CD4-positive, alpha-beta T cell treated with Interleukin-15 for 1 hour (primary cell): ENCODE measurements at places on chromosomes 1 and 21.

GRCh38 chr21:34890724-34891612 is 158.1 kb downstream of the RUNX1 start:
- no peak for DNase-seq

DNA sequence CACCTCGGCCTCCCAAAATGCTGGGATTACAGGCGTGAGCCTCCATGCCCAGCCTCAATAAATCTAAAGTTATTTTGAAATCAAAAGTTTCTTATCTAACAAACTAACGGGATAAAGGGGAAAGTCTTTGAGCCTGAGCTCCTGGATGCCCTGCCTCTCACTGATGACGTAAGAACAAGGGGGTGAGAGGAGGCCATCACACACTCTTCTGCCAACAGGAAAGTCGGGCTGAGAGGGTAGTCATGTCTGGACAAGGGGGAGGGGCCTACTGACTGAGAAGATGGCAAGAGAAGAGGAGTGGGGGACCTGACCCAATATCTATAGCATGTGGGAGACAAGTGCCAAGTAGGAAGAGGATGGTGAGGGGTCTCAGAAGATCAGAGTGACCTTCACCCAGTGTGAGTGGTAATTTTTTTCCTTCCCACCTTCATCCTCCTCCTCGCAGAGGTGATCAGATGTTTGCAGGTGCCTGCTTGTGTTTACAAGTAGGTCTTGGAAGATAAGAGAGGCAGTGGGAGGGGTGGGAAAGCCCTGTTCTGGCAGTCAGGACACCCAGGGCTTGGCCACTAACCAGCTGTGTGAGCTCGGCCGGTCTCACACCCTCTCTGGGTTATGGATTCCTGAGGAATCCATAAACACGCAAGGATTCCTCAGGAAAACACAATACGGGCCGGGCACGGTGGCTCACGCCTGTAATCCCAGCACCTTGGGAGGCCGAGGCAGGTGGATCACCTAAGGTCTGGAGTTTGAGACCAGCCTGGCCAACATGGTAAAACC is 9.6 kb downstream of the UQCRHL start:
- no peak for DNase-seq

DNA sequence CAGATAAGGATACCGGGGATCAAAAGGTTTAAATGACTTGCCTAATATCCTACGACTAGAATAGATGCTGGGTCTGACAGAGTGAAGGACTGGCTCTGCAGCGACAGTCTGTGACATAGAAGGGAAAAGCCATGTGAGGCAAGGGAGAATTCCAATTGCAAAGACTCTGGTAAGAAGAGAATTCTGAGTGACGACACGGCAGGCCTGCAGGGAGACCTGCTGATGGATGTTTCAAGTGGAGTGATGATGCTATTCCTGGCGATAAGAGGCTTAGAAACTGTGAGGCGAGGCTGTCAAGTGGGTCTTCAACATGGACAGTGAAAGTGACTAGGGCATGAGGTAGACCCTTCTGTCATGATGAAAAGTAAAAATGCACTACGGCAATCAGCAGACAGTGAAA is 176.6 kb upstream of the PBX1 start:
- DNase-seq: no peak

GRCh38 chr1:100516857-100517256 is 21.1 kb upstream of the GPR88 start:
- DNase-seq: no peak

GRCh38 chr1:176785056-176785455 is 322.1 kb downstream of the PAPPA2 start:
- no peak for DNase-seq

DNA sequence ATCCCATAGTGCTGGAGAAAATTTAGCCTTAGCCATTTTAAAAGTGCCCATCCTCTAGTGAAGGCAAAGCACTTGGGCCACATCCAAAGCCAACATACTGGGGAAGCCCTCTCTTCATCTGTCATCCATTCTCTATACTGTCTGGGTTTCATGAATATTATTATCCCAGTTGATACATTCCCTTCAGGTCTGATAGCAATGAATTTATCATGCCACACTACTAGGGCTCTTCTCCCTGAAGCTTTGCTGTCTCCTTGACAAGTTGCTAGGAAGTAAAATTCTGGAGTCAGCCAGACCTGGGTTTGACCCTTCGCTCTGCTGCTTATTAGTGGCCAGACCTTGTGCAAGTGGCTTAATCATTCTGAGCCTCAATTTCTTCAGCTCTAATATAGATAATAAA is 1041.4 kb upstream of the ADGRL2 start:
- DNase-seq: no peak

GRCh38 chr1:20552728-20553445 is 514 bp downstream of the FAM43B start:
- DNase-seq: no peak

DNA sequence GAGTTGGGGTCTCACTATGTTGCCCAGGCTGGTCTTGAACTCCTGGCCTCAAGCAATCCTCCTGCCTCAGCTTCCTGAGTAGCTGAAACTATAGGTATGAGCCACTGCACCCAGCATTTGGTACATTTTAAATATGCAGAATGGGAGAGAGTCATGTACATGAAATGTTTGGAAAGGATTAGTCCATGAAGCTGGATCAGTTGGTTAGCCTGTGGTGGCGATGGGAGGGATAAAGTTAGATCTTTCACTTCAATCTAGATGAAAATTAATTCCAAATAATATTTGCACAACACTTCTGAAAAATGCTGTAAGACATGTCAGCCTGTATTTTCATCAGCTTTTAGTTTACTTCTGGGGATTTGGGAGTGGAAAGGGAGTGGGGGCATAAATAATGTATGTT is 188.9 kb downstream of the HUNK start:
- no peak for DNase-seq

DNA sequence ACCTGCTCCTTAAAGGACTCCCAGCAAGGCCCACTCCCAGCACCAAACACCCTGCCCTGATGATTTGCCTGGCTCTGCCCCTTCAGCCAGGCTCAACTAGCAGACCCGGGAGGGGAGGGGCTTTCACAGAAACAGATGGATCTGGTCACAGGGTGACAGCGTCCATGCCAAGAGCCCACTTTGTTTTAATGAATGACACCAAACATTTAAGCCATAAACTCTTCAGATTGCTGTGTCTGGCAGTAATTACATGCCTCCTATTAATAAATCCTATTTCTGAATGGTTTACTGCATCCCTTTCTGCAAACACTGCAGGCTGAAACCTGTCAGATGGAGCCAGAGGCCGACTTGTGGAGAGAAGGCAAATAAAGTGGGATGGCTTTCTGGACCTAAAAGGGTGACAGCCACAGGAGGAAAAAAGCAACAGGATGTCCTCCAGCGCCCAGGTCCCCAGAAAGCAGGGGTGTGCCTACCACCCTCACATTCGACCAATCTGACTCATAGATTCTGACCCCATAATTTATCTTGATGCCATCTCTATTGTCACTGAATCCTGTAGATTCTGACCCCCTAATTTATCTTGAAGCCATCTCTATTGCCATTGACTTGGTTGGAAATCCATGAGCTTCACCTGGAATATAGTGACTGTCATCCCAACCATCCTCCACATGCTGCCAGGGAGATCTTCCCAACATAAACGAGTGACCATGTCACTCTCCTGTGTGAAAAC is 200.9 kb downstream of the PLPP3 start:
- DNase-seq: no peak

- no peak for DNase-seq
Observed at GRCh38 chr1:237316352-237316751, 274.4 kb downstream of the RYR2 start.

DNA sequence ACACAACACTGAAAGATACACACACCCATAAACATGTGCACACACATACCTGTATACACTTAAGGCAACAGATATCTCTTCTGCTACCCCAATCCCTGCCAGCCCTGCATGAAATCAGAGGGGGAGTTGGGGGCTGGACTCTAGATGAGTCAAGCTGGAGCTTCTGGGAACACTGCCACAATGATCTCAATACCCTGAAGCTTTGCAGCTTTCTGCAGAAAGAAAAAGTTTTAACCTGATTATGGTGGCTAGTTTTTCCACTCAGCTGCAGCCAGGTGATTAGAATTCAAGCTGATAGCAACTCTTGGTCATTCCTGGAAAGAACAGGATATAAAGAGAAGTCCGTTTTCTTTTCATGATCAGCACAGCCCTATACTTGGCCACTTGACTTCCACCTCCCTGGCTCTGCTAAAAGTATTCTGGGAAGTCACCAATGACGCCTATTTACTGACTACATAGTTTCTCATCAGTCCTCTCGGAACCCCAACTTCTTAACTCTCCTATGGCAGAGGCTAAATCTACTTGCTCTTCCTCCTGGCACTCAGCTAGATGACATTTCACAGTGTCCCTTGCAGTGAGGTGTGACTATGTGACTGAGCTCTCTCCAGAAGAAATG is 20.7 kb upstream of the DNASE2B start:
- DNase-seq: no peak

DNA sequence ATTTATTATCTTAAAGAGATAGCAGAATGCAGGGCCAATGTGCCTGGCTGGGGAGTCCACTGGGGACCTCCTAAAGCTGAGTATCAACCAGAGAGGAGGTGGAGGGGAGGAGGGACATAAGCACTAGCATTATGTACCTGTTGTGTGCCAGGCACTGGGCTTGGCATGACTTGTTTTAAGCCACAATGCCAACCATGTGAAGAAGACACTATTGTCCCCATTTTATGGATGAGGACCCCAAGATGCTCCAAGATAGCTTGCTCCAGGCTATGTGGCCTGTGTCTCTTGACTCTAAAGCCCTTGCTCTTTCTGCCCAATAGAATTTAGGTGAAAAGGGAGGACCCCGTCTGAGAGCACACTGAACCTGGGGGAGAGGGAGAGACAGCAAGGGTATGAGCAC is 111.3 kb downstream of the GLIS1 start:
- DNase-seq: no peak

DNA sequence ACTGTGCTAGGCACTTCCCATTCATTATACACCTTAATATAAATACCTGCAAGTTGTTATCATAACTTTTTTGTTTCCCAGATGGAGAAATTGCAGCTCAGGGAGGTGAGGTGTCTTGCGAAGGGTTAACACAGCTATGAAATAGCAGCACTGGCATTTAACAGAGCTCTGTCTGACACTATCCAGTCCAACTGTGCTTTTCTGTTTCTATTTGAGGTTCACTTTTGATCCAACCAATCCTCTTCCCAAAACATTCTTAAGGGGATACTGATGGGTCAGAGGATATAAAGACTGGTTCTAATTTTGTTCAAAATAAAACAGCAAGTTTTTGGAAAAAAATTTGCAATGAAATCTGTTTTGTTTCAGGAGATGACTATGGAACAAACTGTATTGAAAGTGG is 46.5 kb upstream of the C8B start:
- no peak for DNase-seq

DNA sequence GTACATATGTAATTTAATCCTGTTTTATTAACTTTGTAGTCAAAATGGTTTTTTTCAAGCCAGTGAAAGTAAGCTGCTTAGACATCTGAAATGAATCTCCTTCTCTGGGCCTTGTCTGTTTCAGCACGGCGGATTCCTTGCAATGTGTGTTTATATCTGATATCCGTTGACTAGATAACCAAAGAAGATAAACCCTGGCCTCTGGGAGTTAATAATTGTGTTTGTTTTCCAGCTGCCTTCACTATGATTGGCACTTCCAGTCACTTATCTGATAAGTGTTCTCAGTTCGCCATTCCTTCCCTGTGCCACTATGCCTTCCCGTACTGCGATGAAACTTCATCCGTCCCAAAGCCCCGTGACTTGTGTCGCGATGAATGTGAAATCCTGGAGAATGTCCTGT is 63.5 kb upstream of the UBE2U start:
- DNase-seq: no peak

DNA sequence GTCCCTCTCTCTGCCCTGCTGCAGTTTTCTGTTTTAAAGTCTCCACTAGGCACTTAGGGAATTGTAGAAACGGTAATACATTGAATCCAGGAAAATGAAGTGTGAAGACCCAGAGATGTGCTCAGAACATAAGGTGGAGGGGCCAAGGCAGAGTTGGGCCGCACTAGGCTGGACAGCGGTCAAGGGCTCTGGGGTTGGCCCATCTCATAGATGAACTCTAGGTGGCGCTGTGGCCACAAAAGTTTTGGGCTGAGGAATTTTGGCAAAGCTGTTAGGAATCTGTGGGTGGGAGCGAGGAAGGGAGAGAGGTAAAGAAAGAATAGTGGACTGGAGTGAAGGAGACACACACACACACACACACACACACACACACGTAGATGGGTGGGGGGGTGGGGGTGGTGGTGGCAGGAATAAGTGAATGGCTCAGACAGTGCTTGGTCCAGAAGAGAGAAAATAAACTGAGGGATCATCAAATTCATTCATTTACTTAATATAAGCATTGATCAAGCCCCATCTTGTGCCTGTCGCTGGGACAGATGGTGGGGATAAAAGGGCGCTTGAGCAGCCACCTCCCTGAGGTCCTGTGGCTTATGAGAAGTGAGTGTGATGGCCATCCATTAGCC is 258.5 kb downstream of the TRABD2B start:
- DNase-seq: no peak

GRCh38 chr1:233005703-233006102 is 55.3 kb downstream of the NTPCR start:
- DNase-seq: no peak
